ENCODE measurements at places on chromosomes 3 and 15. TPM values are rescaled to one million over a fixed set of nuclear protein-coding genes. Genes with fewer than 3 reads are reported as not detected.

The GPR160 gene
- total RNA-seq = 0.36 TPM

The LPCAT4 gene
- total RNA-seq = 8.4 TPM

The IL17RB gene
- total RNA-seq = 0.49 TPM

The GOLGA6L7 gene
- not detected for total RNA-seq

The PIK3CB gene
- total RNA-seq = 7.9 TPM

The TIGIT gene
- not detected for total RNA-seq

The ANKUB1 gene
- 0.16 TPM for total RNA-seq

The ZNF35 gene
- total RNA-seq = 23.3 TPM

Data from hair follicle dermal papilla cell (primary cell).